ENCODE measurements at places on chromosomes 3 and 15.

DNA sequence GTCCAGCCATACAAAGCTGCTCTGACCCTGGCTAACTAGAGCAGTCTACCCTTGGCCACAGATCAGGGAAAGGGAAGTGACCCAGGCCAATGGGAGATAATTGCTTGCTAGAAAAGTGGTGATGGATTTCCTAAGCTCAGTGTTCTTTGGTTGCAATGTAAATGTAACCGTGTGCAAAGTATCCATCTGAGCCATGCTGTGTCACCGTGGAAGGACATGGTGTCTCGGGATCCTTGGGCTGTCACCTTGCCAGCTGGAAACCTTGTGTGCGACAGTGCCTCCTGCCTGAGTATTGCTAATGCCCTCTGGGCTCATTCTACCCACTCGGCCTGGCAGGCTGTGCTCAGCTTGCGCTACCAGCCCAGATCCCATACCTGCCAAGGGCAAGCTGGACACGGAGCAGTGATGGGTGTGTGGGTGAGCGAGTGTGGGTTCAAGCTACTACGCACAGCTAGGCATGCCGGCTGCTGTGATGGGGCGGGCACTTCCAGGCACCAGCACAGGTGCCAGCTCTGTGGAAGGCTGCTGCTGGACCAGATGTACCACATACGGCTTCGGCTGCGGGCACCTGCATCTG lies 10.7 kb upstream of the SIAH2 start:
- no peak for DNase-seq

- no peak for DNase-seq
These were observed 80.8 kb downstream of the SMAD3 start for GRCh38 chr15:67146234-67146633.

- DNase-seq = no peak
These were observed 61.9 kb upstream of the FNDC3B start for GRCh38 chr3:171977441-171977840.

DNA sequence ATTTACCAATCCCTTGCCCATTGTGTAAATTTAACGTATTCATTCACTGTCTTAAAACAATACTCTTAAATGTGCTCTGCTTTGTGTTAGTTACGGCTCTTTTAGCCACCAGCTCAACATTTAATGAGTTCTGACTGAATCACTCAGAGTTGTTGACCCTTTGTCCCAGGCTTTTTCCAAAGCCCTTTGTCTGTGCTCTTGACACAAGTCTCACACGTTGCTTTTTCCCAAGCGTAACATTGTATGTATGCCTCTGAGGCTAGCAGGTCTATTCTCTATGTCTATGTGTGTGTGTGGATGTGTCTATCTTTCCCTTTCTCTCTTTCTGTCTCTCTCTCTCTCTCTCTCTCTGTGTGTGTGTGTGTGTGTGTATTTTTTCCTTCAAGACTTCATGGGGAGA lies 435.4 kb upstream of the GOLIM4 start:
- no peak for DNase-seq

DNA sequence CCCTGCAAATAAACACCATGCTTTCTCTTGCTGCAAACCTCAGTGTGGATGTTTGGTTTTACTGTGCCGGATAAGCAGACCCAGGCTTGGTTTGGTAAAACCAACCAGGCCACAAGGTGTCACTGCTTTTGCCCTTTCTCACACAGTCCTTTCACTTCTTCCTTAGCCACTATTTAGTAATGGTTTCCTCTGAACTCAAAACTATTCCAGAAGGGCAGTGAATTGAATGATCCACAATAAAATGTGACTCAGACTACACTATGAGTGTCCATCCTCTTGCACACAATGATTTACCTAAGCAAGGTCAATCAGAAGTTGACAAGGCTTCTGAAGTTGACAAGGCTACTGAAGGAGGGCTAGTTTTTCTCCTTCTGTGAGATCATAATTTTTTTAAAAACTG lies 552.4 kb upstream of the CCDC54 start:
- no peak for DNase-seq
